ENCODE measurements at places on chromosomes 7 and 10.

DNA sequence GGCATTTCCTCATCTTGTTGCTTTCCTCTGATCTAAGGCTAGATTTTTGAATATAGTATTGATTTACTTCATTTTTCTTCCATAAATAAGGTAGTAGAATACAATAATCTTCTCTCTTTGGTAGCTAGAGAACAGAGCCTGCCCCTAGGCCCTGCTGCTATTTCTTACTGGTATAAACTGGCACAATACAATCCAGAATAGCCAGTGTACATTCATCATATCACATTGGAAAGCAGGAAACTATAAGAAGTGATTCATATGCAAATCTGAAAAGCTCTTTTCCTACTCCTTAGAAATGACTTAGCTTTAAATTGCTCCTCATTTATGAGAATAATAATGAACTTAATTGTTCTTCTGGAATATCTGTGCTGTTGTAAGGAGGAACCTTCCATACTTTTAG is 100.2 kb downstream of the KCND2 start:
- no peak for DNase-seq

DNA sequence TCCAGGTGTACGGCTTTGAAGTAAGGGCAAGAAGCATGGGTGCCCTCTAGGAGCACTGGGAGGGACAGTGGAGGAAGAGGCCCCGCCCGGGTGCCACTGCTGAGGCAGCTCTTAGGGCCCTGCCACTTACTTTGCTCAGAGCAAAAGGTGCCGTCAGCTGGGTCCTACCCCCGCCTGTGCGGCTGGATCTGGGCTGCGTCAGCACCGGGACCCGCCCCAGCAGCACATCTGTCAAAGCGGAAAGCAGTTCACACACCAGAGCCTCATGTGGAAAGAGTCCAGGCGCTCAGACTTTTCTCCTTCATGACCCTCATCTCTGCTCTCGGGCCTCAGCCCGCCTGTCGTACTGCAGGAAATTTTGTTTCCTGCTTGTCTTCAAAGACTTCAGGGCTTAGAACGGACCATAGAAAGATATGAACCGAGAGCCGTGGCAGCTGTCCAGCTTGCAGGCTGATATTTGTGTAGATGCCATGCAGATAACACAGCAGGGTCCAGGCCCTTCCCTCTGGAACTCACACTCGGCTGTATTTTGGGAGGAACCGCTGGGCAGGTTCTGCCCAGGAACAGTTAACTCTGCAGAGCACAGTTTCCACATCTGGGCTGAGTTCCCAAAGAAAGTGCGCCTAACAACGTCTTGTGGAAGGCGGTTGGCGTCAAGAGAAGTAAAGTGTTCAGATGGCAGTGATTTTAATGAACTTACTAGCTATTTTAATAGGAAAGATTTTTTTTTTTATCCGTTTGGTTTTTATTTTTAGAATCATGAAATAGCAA is 44.3 kb upstream of the PRKAR1B start:
- DNase-seq, result no peak

DNA sequence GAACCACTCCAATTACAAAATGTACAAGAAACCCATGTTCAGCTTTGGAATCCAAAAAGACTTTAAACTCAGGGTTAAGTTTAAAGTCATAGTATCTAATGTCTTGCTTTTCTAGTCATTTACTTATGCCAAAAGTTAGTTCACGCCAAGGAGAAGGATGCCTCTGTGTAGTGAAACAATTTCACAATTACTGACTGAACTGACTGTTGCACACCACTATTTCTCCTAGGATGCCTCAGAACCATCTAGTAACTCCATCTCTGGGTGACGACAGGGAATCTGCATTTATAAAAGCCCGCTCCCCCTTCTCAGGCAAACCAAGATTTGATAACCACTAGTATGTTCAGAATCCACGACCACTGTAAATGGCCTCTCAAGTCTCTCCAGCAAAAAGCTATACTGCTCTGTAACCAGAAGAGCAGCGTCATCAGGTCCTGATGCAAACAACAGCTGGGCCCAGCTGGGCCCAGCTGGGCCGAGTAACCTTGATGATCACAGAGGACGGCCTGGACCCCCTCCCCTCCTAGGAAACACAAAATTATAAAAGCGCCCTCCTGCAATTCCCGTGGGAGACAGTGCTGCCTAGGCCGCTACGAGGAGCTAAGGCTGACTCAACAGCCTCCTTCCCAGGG is 680 bp upstream of the ADO start:
- DNase-seq, result no peak

GRCh38 chr10:128072941-128073645 is 53.1 kb downstream of the MKI67 start:
- DNase-seq, result no peak

GRCh38 chr7:32089256-32089655 is 19.0 kb upstream of the PDE1C start:
- no peak for DNase-seq

DNA sequence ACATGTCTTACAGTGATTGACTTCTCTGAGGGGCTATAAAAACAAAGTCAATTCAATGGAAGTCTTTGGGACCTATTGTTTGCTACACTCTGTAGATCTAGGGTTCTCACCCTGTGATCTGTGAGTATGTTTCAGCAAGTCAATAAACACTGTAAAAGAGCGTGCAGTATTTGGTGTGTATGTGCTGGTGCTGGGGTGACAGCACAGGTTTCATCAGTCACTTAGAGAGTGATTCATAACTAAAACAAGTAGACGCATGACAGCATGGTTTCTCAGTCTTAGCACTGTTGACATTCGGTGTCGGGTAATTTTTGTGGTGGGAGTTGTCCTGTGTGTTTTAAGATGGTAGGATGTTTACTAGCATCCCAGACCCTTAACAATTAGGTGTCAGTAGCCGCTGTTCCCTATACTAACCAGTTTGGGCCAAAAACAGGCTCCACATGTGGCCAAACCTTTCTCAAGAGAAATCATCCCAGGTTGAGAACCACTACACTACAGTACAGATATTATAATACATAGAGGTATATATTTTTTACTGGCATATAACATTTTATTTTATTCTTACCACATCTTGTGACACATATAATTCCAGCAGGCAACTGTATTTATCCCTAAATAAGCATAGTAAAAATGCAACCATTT is 411.8 kb downstream of the ARL4A start:
- DNase-seq, result no peak

DNA sequence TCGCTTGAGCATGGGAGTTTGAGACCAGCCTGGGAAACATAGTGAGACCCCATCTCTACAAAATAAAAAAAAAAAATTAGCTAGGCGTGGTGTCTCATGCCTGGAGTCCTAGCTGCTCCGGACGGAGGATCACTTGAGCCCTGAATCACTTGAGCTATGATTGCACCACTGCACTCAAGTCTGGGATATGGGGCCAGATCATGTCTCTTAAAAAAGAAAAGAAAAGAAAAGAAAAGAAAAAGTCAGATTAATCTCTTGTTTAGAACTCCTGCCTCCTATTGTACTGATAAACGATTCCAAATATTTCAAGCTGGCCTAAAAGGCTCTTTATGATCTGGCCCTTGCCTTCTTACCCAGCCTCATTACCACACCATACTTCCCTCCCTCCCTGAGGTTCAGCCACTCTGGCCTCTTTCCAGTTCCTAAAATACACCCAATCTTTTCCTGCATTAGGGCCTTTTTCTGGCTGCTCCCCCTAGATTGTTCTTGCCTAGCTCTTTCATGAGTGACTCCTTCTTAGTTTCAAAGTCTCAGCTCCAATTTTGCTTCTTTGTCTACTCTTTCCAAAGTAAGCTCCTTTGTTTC is 41.7 kb downstream of the VCL start:
- DNase-seq, result no peak

GRCh38 chr7:139739863-139740597 is 37.8 kb downstream of the HIPK2 start:
- no peak for DNase-seq

All from T47D (cell line).